Pancreas (tissue), 10 donors: ENCODE measurements at places on chromosomes 6 and 20. TPM values are rescaled to one million over a fixed set of nuclear protein-coding genes. Genes with fewer than 3 reads are reported as not detected.

GRCh38 chr6:37985355-37985754 lies 165.8 kb downstream of the ZFAND3 start:
- no peak for DNase-seq

- DNase-seq = no peak
Measured at GRCh38 chr6:156919814-156920369, 142.7 kb downstream of the ARID1B start.

GRCh38 chr20:47011984-47012383 lies 117.3 kb downstream of the EYA2 start:
- no peak for DNase-seq

DNA sequence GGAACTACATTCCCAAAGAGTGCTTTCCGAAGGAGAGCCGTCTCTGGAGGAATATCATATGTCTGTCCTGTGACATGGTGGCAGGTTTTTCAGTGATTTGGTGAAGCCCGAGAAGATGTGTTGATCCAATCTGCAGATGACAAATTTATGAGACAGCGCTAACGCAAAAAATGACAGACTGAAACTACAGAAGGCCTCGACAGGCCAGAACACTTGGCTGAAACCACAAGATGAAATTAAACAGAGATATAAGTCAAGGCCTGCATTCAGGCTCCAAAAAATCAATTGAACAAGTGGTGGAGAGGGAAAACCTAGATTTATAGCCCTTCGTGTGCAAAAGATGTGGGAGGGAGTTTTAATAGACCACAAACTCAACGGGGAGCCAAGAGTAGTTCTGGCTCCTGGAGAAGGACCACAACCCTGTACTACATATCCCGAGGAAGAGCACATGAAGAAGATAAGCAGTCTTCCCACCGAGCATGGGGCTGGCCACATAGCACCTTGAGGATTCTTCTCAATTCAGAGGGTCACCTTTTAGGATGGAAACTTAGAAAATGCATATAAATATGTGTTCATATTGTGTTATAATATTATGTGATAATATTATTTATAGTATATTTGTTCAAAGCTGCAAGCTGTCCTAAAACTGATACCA lies 231.3 kb upstream of the PDE10A start:
- no peak for DNase-seq

- DNase-seq = no peak
Measured at GRCh38 chr6:83609248-83609647, 96.9 kb downstream of the PRSS35 start.

GRCh38 chr6:106536851-106537250 lies 92.4 kb downstream of the RTN4IP1 start:
- no peak for DNase-seq

GRCh38 chr20:17648315-17648646 lies 33.8 kb downstream of the RRBP1 start:
- peak; percentile 34 for DNase-seq

DNA sequence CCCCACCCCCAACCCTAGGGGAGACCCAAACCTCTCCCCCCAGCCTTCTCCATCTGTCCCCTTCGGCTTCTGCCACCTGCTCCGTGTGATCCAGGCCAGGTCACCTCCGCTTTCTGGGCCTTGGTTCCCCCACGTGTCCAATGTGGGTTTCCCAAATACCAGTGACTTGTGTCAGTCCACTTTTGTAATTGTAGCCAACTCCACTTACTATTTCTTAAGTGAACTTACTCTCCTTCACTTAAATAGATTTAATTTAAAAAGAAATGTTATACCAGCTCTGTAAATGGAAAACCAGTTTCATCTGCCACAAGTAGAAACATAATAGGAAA lies 10.0 kb upstream of the FAM110A start:
- no peak for DNase-seq

GRCh38 chr20:60352017-60352416 lies 393.8 kb downstream of the CDH26 start:
- no peak for DNase-seq

DNA sequence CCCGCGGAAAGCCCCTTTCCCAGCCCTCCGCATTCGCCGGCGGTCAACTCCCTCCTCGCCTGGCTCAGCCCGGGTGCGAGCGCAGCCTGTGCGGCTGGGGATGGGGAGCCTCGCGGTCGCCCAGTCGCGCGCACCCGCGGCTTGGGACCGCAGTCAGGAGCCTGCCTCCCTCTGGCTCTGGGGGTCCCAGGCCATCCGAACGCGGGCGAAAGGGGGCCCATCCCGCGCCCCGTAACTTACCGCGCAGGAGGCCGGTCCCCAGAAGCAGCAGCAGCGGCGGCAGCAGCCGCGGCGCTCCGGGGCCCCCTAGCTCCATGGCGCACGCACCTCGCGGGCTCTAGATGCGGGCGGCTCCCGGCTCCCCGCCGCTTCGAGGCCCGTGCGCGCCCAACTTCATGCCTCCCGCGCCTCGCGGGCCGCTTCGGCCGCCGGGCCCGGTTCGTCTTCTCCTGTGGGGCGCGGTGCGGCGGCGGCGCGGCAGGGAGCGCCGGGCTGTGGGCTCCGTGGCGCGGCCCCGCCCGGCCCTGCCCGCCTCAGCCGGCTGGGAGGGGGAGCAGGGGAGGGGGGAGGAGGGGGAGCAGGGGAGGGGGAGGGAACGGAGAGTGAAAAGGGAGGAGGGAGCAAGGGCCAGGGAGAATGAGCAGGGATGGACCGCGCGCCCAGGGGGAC lies at the start of gene CHRNA4:
TSS of gene CHRNA4 (minus strand) at position 500 of the 669 bp plus-strand sequence. CDS start at position 316, 184 bp downstream.
- DNase-seq = no peak

DNA sequence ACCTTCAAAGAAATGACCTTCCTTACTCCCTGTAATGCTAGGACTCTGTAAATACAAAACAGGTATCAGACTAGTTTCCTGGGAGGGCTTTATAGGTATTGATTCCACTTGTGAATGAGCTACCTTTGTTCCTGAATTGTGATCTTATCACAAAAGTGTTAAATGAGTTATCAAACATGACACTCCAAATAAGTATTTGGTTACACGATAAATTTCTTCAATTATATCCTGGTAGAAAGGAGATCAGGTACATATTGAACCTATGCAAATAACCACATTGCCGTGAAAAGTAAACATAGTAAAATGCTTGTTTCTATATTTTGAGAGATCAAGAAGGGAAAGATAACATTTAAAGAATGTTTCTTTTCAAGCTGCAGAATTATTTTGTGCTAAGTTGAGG lies 285.3 kb downstream of the HIVEP2 start:
- DNase-seq = no peak

The LINC00237 gene
- total RNA-seq = not detected

The NOTCH4 gene
- 3.5 TPM for total RNA-seq
